ENCODE measurements at places on chromosomes 6 and 20.

GRCh38 chr6:24080711-24081110 is 45.3 kb upstream of the NRSN1 start:
- DNase-seq: no peak

DNA sequence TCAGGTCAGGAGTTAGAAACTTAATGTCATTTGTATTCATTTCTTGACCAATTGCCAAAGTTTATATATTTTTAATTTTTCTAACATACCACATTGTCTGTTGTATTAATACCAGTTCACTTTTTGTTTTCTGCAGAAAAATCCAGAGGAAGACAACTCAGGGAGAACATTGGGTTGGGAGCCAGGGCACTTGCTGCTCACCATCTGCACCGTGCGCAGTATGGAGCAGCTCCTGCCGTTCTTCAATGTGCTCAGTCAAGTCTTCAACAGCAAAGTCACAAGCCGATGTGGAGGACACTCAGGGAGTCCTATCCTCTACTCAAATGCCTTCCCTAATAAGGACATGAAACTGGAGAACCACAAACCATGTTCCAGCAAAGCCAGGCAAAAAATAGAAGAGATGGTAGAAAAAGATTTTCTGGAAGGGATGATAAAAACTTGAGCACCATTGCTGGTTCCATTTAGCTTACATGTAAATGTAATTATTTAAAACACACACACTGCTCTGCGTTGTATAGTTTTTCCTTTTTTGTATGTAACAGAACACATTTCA is 25.3 kb downstream of the PGM3 start:
- DNase-seq: no peak

GRCh38 chr6:150734235-150734634 is 131.3 kb upstream of the MTHFD1L start:
- no peak for DNase-seq

DNA sequence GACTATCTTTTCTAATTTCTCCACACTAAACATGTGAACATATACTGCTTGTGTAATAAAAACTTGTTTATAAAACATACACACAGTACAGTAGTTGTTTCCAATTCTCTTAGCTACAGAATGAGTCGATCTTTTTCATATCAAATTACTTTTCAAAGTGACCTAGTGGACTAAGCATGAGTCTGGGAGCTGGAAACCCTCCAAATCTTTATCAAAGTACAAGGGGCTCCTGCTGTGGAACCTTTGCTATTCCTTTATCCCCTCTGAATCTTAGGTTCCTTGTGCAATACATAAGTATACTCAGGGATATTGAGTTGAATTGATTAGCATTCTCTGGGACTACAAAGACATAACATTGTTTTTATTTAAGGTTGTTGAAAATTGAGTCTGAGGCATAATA is 48.7 kb upstream of the TAB2 start:
- DNase-seq: no peak

GRCh38 chr20:16368645-16369292 is 204.5 kb downstream of the KIF16B start:
- DNase-seq: peak; percentile 7

DNA sequence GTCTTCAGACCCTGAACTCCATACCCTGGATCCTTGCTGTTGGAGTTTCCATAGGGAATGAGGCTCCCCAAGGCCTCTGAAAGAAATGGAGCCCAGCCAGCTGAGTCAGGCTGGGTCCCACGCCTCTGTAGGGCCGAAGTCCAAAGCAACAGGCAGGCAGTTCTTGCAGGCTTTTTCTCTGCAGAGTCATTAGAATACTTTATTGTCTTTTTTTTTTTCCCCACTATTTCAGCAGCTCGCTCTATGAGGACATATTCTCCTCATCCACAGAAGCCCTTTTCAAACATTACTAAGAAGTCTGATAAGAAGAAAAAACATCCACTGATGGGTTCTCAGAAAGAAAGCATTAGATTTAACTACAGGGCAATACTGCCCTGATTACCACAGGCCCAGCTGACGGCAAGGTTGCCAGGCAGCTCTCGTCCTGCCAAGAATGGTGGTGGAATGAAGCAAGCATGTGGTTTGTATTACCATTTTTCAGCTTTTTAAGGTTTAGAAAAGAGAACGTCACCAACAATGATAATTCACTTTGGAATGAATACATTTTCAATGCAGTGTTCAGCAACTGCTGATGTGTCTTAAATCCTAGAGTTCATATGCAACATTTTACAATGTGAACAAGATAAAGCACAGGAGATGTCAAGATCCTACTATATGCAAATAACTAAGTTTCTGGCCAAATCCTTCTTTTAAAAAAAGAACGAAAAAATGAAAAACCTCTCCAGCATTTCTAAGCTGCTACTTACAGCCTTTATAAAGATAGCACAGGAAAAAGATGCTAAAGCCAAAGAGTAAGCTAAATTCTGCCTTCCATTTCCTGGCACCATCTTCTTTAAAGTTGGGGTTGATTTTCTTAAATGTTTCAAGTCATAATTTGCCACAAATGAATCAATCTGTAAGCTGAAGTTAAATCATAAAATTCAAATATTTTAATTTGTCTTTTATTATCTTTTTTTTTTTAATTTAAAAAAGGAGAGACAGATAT is 223.6 kb upstream of the CITED2 start:
- DNase-seq: no peak

- DNase-seq: no peak
These were observed 673.5 kb upstream of the AGPAT4 start for GRCh38 chr6:161947371-161947770.

DNA sequence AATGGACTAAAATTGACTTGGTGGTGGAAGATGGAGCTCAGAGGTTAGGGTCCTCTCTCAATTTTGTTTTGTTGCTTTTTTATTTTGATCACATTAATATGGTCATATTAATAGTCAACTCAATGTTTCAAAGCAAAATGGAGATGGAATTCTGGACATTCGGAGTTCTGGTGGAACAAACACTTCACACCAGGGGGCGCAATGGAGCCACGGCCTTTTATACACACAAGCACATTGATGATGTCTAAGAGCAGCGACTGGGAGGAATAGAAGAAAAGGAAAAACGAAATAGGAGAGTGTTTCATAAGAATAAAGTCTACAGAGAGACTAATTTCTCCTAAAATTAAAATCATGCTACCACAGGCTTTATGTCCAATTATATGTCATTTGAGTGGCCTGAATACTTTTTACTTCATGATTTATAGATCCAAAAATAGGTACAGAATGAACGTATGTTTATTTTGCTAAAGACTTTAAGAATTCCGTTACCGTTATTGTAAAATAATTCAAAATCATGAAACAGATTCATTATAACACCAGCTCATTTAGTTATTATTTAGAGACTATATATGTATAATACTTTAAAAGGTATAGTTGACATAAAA is 197.6 kb upstream of the SASH1 start:
- DNase-seq: peak; percentile 39

DNA sequence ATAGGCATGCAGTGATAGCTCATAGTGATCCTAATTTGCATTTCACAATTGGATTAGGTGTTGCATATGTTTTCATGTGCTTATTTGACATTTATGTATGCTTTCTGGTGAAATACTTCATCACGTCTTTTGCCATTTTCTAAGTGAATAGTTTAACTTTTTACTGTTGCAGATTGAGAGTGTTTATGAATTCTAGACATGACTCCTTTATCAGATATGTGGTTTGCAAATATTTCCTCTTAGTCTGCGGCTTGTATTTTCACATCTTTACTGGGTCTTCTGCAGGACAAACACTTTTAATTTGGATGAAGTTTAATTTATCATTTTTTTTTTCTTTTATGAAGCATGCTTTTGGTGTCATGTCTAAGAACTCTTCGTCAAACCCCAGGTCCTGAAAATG is 39.2 kb downstream of the CCN2 start:
- no peak for DNase-seq

- no peak for DNase-seq
These were observed 133.8 kb downstream of the ARID1B start for GRCh38 chr6:156910938-156911337.

DNA sequence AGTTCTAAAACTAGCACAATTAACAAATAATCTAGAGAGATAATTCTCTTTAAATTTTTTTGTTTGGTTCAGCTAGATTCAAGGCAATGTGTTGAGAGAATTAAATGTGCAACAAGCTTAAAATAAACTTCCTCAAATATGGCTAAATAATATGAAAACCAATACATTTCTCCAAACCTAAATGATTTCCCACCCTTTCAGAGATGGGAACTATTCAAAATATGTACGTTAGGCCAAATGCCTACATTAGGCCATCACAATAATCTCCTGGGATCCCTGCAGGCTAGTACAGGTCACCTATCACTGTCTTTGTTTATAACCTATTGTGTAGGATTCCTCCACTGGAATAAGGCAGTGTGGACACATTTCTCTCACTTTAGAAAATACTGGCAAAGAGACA is 1.7 kb downstream of the FAXC start:
- DNase-seq: no peak

Measured in Panc1 (cell line).